ENCODE measurements at places on chromosomes 2 and 18. TPM values are rescaled to one million over a fixed set of nuclear protein-coding genes. Genes with fewer than 3 reads are reported as not detected.

DNA sequence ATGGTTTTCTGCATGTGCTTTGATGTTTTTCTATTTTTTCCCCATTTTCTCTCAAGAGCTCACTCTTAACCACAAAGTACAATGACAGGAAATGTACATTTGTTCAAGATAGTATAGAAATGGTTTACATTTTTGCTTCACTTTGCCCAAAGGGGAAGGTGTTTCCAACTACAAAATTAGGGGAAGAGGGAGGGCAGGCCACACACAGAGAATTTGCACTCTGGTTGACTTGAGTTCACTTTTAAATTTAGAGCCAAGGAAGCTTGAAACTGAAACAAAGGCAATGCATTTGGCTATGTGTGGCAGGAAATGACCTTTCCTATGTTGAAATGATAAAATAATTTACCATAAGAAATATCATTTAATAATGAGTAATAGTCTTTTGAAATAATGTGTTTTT is 19.1 kb upstream of the VIT start:
- DNase-seq = no peak

Gene CD28
- total RNA-seq = not detected

DNA sequence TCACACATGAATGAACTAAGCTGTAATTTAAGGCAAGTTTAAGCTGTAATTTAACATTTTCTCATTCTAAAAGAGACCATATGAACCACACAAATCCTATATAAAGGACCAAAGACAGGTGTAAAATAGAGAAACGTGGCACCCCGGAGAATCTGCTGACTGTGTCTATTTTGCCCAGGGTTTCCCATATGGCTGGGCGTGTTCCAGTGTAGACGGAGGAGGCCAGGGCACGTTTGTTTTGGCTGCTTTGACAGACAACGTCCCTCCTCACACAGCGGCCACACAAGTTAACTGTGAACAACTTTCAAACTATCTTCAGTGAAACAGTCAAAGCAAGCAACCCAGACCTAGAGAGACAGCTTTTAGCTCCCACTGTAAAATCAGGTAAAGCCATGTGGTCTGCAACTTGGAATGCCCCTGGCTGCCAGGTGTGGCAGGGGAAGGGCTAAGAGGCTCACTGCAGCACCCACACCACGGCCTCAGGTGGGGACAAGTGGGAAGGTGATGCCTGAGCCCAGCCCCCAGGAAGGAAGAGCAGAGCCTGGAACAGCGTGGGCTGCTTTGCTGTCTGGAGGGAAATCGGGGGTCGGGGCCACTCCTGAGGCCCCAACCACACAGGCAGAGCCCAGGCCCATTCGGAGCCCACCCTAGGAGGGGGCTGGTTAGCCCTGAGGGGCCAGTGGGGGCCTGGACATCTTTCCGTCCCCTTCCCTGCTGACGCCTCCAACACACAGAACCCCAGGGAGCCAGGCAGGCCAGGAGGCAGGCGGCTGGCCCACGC is 40.7 kb downstream of the SLC66A2 start:
- no peak for DNase-seq

GRCh38 chr2:159904959-159905305 is 106.9 kb upstream of the CD302 start:
- DNase-seq = peak; percentile 36

DNA sequence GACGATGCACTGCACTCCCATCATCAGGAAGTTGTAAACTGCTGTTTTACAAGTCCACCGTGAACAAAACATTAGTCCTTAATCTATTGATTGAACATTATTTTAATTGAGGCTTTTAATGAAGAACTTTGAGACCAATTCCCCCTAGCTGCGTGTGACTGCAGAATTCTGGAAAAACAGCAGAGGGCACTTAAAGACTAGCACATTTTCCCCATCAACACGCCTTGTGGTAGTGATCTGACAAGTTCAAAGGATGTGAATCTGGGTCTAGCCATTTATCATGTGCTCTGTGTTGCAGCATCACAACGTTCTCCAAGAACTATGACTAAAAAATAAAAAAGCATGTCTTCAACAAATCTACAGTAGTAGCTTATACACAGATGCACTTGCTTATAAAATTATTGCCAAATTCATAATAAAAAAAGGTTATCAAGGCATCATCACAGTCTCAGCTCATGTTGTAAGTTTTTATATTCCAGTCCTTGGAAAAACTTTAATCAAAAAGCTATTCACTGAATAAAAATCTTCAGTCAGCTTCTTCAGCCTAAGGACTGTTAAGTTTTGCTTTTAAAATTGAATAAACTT is 35.8 kb downstream of the SKOR2 start:
- peak; percentile 63 for DNase-seq

- no peak for DNase-seq
Observed at GRCh38 chr2:198706476-198707082, 751.2 kb downstream of the SATB2 start.

DNA sequence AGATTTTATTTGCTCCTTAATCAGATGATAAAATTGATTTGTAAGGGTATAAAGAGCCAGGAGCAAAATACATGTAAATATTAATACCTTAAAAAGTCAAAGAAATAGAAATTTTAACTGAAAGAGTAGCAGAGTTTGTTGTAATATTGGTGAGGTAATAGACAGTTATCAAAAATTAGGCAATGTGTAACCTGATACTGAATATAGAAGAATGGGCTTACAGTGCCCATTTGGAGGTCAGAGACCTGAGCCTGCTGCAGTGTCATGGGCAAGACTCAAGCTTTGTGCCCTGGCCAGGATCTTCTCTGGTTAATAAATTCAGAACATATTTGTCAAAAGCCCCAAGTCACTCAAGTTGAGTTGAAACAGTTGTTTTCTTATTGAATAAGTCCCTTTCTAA is 29.7 kb upstream of the TMEM247 start:
- no peak for DNase-seq

DNA sequence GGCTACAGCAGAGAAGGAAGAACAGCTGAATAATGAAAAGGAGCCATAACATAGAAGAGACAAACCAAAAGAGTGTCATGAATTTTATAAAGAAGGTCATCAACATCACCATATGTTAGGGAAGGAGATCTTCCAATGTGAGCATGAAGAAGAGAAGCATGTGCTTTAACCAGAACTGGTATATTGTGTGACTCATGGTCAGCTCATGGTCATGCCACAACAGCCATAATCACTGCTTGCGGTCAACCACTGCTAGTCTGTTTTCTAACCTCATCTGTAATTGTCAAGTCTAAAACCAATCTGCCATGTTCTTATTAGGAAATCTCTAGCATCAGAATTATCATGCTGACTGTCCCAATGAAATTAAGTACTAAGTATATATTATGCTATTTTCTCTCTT is 204.1 kb upstream of the VRK2 start:
- DNase-seq = peak; percentile 54

DNA sequence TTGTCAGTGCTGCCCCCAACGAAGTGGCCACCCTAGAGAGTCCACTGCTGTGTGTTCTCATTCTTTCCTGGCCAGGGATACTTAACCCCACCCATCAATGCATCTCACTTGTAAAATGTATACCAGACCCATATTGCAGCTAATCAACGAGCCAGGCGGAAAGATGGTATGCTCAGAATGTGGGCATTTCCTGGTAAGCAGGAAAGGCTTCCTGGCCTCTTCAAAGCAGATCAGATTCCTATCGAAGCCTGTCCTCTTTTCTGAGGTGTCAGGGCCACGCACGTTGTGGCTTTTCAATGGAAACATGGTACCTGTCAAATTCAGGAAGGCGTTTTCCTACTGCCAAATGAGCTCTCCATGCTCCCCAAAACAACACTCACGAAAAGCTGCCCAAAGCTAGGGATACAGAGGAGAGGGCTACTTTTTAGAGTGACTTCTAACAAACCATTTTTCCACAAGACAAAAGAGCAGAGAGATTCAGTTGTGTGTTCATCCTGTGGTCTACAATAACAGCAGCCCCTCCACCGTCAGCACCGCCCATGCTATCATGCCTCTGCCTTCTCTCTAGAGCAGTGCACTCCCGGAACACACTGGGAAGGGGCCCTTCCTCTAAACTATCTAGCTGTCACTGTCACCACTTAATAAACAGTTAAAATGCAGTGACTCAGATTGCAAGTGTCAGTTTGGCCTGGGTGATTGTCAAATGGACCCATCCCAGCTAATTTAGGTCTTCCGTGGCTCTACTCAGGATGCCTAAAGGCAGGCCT is 535.1 kb downstream of the RNF144A start:
- no peak for DNase-seq

Gene MITD1
- total RNA-seq = 17.9 TPM

Gene KLHL14
- not detected for total RNA-seq

Gene HRH4
- 0.13 TPM for total RNA-seq

DNA sequence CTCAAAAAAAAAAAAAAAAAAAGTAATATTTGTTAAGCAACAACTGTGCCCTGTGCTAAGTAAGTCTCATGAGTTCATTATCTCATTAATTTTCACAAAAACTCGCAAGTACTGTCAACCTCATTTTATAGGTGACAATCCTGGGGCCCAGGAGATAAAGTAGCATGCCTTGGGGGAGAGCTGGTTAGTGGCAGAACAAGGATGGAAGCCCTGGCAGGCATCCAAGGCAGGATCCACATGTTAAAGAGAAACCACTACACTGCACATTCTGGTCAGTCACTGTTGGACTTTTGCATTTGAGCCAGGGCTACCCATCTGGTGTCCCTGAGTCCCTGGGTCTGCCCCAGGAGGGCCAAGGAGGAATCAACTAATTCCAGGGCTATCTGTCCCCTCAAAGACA is 54.6 kb downstream of the ZFP36L2 start:
- DNase-seq = no peak

DNA sequence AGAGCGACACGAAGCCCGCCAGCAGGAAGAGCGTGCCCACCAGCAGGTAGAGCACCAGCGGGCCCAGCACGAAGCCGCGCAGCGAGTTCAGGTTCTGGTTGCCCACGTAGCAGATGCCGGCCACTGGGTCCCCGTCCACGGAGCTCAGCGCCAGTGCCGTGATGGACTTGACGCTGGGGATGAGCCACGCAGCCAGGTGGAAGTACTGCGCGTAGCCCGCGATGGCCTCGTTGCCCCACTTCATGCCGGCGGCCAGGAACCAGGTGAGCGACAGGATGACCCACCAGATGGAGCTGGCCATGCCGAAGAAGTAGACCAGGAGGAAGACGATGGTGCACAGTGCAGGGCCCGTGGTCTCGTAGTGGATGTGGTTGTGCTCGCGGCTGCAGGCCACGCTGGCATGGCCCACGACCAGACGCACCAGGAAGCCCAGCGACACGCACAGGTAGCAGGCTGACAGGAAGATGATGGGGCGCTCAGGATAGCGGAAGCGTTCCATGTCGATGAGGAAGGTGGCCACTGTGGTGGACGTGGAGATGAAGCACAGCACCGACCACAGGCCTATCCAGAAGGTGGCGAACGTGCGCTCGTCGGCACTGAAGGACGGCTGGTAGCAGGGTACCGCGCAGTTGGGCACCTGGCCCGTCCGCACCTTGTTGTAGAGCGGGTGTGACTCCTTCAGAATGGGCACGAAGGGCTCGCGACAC is 2.1 kb downstream of the FZD5 start:
- peak; percentile 38 for DNase-seq

Gene MOCOS
- 37.0 TPM for total RNA-seq

- DNase-seq = peak; percentile 53
Observed at GRCh38 chr2:141392517-141393213, 738.2 kb downstream of the LRP1B start.

DNA sequence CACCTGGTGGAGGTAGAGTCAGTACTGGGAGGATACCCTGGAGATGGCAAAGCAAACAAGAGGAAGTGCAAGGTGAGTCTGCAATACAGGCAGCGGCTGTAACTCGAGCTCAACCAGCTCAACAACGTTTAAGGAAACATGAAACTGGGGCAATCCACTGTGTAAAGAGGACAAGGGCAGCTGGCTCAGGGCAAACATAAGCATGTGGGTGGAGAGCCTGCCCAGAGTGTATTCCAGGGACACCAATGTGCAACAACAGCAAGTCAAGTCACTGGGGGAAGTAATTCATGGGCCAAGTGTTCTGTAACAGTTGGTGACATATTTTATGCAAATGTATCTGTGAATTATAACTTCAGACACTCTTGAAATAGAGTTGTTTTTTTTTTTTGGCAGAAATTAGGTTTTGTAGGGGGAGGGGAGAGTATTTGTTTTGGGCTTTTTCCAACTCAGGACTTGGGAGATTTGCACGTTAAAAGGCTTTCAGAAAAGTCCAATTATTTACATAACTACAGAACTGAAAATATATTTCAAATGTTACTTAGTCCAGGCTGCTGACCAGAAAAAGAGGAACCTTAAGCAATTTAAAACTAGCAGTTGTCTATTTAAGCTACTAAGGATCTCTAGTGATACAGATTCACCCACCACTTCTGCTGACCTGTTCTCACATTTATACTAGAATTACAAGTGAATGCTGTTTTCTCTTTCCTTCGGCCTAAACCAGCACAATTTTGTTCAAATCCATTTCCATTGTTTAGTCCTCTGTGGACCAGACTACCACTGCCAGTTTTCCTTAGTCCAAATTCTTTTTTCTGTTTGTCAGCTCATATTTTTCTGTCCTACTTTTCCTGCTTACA is 18.6 kb downstream of the NRXN1 start:
- peak; percentile 45 for DNase-seq

DNA sequence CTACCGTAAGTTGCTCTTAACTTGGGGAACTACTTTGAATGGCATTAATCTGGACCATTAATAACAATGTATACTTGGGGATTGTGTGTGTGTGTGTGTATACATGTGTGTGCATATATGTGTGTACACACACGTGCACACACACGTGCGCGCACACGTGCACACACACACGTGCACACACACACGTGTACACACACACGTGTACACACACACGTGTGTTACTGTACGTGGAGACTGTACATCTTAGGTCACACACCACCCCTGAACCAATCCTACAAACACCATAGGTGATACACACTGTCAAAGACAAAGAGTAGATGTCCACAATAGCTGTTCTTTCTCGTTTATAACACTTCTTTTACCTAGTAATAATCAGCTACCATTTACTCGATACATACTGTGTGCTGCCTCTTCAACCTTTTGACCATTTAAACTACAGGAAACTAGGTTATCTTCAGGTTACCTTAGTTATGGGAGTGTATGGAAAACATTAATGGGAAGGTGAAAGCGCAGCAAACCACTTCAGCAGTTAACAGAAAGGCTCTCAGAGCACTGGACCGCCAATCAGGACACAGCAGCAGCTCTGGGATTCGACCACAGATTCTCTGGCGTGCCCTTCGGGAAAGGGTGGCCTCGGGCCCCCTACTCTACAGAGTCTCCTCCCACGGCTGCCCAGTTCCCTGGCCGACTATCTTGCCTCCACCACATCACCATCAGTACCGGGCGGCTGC is 894 bp upstream of the GCC2 start:
- DNase-seq = no peak

DNA sequence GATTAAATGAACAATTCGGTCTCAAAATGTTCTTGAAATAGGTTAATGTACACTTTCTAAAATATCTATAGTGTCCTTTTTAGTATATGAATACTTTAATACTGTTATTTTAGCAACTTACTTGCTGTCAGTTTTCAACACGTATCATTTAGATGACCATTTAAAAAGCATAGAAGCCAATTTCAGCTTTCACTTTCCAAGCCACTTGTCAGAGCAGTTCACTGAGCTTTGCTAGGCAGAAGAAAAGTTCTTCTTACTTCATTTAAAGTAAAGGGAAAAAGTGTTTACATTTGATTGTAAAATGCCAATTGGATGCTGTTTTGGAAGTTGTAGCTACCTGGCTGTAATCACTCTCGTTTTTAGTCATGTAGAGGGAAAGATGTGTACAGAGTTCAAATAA is 126.0 kb downstream of the KCNH7 start:
- DNase-seq = no peak

Gene CRYGD
- not detected for total RNA-seq

Measured in bronchial epithelial cell (primary cell).